ENCODE measurements at places on chromosomes 5 and 9. TPM values are rescaled to one million over a fixed set of nuclear protein-coding genes. Genes with fewer than 3 reads are reported as not detected.

- no peak for DNase-seq
Measured at GRCh38 chr5:82295144-82295543, 17.0 kb upstream of the RPS23 start.

- no peak for DNase-seq
Measured at GRCh38 chr5:87951661-87952060, 317.0 kb downstream of the TMEM161B start.

Gene DMRTA1
- polyA plus RNA-seq = 2.7 TPM

GRCh38 chr9:127084076-127085039 is 38.1 kb downstream of the ANGPTL2 start:
- DNase-seq = no peak

DNA sequence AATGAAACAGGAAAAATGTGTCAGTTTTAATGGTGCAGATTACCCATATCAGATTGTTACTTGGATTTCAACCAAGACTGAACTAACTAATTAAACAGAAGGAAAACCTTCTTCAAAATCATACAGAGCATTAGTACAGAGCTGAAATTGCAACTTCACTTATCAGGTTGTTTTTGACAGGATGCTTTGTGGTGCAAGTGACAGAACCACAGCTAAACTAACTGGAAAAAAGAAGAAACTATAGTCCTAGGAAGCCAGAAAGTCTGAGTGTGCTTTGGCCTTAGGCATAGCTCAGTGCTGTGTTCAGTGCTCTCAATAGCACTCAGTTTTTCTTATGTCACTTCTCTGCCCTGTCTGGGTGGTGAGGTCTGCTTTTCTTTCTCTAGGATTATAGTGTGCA is 267.4 kb downstream of the CHSY3 start:
- DNase-seq = no peak

Gene TLX3
- not detected for polyA plus RNA-seq

DNA sequence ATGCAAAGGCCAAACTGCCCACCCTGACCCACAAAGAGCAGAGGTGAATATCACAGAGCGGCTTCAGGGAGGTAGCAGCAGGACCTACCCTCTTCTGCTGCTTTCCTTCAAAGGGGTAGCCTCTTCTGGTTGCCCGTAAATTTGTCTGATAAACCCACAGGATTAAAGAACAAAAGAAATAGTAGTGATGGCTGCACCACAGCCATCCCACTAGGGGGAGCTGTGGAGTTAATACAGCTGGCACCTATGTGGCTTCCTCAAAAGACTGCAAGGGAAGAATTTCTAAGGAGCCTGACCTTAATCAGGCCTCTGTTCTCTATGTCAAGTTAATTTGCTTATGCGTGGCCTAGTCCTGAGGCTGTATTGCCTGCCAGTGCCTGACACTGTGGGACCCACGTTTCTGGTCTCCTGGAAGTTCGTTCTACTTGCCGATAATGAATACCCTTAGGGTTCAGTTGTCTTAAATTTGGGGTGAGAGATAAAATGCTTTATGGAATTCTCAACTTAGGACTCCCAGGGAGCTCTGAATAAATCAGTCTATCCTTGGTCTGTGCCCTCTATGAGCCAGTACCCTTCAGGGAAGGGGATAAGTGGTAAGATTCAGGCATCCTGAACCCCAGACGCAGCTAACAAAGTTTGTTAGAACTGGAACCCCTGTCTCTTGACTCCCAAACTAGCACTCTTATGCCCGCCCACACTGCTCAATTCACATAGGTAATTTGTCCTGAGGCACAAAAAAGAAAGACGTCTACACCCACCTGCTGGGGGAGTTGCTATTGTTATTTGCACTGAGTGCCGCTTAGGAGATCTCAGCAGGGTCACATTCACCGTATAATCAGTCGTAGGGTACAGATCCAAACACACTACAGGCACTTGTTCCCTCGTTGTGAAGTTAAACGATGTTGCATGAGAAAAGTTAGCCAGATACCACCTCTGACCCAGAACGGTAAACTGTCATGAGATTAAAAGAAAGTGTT is 77.1 kb downstream of the SUSD1 start:
- peak; percentile 56 for DNase-seq

Gene LARP1
- polyA plus RNA-seq = 104 TPM

DNA sequence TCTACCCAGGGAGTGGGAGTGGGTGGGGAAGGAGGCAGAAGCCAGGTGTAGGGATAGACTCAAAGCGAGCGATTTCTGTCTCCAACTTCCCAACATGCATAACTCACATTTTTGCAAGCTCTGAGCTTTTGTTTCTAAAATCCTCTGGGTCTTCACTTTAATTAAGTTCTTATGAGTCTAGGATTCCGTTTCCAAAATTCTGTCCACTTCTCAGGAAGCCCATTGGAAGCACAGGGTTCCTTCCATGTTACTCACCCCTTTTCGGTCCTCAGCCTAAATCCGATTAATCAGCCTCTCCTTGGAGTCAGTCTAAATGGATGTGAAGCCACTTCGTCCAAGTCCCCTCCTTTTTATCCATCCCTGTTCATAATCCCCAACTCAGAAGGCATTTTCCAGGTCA is 1.4 kb downstream of the GPX3 start:
- no peak for DNase-seq

Gene HAVCR1
- 0.23 TPM for polyA plus RNA-seq

Gene FYB1
- polyA plus RNA-seq = 5.5 TPM
